ENCODE measurements at places on chromosomes 12 and 14. TPM values are rescaled to one million over a fixed set of nuclear protein-coding genes. Genes with fewer than 3 reads are reported as not detected.

GZMH gene
- total RNA-seq = 1.3 TPM

MYF5 gene
- not detected for total RNA-seq

VPS37B gene
- total RNA-seq = 90.1 TPM

FBXO34 gene
- 91.7 TPM for total RNA-seq

PTPN6 gene
- 9.1 TPM for total RNA-seq

CABP1 gene
- 3.9 TPM for total RNA-seq

BRF1 gene
- total RNA-seq = 112 TPM

MORN3 gene
- 46.1 TPM for total RNA-seq

EMP1 gene
- 29.2 TPM for total RNA-seq

PARPBP gene
- total RNA-seq = 9.9 TPM

PIANP gene
- total RNA-seq = 3.3 TPM

RTRAF gene
- total RNA-seq = 170 TPM

FITM1 gene
- total RNA-seq = 3.5 TPM

IFI27 gene
- 531 TPM for total RNA-seq

PPP1R1A gene
- total RNA-seq = 6.1 TPM

PCED1B gene
- total RNA-seq = 56.1 TPM

SLC4A8 gene
- 63.7 TPM for total RNA-seq

AQP5 gene
- 134 TPM for total RNA-seq
